ENCODE measurements at places on chromosomes 4 and X.

GRCh38 chr4:98687876-98688275, 29.5 kb upstream of the TSPAN5 start:
- DNase-seq = no peak

GRCh38 chr4:143626134-143626911, 74.2 kb downstream of the FREM3 start:
- no peak for DNase-seq

- DNase-seq = no peak
These were observed 81.0 kb downstream of the WFS1 start for GRCh38 chr4:6350646-6351045.

- DNase-seq = no peak
These were observed 9.4 kb upstream of the KIAA0232 start for GRCh38 chr4:6773106-6773505.

- DNase-seq = no peak
These were observed 4.6 kb downstream of the PALLD start for GRCh38 chr4:168501407-168501806.

DNA sequence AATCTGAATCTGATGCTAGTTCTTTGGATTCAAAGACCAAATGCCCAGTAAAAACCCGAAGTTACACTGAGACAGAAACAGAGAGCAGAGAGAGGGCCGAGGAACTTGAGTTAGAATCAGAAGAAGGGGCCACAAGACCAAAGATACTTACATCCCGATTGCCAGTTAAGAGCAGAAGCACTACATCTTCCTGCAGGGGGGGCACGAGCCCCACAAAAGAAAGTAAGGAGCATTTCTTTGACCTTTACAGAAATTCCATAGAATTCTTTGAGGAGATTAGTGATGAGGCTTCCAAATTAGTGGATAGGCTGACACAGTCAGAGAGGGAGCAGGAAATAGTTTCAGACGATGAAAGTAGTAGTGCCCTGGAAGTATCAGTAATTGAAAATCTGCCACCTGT, 309.3 kb downstream of the ANK2 start:
- no peak for DNase-seq

DNA sequence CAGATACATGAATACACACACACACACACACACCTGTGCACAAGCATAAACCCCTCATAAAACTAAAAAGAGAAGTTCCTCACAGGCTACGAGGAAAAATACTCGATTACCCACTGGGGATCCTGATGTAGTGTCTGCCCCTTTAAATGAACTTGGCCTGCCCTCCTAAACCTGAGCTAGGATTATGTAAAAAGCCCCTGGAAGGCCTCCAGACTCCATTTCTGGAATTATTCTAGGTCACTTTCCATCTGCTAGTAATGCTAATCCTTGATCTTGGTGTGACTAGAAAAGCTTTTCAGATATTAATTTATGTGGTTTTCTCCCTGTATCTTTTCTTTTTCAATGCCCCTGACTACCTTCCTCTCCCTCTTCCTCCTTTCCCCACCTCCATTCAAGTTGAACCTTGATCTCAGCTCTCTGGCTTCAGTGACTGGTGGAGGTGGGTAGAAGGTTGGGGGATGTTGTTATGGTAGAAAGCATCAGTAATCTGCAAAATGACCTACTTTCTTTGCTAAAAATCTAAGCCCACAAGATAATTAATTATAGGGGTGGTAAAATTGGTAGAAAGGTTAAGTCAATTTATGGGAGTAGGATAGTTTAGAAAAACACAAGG, 25.5 kb upstream of the ZNF330 start:
- no peak for DNase-seq

DNA sequence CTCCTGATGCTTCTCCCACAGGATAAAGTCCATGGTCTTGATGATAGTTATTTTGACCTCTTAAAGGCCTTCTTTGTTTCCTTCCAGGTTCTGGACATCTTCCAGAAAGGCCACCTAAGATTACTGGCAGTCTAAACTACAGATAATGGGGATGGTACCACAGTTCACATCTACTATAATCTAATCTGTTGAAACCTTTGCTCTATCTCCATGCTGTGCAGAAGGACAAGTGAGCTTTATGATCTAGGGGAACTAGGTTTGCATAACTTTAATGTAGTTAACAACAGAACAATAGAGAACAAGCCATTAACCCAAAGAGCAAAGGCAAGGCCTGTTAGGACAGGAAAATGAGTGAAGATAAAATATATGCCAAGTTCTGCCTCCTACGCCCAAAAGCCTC, 103.9 kb upstream of the KLHL13 start:
- DNase-seq = no peak

DNA sequence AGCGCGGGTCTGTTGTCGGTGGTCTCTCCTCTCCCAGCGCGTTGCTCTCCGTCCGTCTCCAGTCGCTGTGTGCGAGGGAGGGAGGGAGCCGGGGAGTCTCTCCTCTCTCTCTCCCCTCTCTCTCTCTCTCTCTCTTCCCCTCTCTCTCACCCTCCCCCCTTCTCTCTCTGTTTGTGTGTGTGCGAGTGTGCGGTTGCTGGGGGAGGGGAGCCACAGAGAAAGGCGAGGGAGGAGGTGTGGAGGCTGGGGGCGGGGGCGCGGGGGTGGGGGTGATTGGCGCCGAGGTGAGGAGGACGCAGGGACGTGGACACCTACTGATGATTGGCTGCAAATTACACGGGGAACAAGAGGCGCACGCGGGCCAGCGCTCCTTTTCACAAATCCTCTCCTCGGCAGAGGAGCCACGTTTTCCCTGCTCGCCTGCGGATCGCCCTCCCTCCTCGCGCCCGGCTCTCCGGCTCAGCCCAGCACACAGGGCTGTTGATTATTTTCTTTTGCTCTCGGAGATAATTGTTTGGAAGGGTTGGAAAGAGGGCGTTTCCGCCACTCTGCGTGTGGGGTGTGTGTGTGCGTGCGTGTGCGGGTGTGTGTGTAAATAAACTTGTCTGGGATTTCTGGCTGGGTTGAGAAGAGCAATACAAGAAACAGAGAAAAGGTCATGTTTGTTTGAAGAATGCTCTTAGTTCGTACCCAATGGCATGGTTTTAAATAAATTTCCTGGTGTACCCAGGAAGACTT, at the start of gene CXXC4:
TSS of gene CXXC4 (minus strand) at position 73 of the 738 bp plus-strand sequence. CDS start 3,092 bp downstream, outside the sequence.
- DNase-seq = no peak

DNA sequence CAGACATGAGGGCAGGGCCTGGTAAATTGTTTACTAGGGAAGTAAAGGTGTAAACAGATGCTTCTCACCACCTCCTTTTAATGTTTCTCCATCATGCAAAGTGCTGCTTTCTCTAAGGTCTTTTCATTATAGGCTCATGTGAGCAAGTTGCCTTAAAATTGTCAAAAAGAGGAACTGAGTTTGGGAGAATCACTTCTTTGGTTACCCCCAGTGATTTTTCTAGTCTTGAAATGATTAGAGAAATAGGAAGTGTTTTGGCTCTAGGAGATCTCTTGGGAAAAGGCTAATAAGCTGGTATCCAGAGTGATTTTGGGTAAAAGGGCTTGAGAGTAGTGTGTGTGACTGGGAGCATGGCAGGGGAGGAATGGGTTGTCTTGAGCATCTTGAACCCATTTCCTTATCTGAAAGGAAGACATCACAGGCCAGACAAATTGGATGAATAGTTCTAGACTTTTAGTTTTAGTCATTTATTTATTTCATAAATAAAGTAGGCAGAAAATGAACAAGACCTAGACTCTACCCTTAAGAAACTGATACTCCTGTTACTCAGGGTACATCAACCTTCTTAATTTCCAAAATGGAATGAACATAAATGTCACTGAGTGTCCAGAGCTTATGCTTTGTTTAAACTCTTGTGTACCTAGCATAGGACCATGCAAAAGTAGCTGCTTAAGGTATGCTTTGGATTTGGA, 14.2 kb downstream of the GRPR start:
- no peak for DNase-seq

DNA sequence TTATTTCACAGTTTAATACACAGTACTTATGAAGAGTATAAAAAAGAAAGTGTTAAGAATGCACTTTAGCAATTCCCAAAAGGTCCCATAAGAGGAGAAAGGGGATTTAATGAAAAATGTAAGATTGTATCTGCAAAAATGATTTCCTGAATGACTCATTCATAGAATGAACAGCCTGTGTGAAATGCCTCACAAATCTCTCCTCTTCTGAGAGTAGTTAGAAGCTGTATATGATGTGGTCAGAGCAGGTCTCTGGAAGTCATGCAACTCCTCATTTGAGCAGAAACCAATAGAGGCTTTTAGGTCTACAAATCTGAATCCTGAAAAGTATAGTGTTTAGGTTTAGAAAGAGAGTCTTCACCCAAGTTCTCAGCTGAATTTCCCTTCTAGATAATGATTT, 381.3 kb upstream of the INTU start:
- DNase-seq = no peak

GRCh38 chr4:37876156-37876555, 14.7 kb upstream of the TBC1D1 start:
- DNase-seq = no peak

DNA sequence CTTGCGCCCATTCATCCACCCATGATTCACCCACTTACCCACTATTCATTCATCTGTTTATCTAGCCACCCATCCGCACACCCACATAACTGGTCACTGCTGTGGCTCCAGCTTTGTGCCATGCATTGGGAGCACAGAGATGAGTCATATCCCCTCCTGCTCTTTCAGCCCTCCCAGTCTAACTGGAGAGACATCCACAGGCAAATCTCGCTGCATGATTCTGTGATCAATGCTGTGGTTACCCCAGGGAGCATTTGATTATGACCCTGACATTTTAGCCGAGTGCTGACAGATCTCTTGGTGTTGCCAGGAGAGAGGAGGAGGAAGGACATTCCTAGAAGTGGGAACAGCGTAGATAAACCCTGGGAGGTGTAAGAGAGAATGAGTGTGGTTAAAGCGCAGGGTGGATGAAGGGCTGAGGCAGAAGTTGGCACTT, 10.4 kb upstream of the PORCN start:
- DNase-seq = no peak

DNA sequence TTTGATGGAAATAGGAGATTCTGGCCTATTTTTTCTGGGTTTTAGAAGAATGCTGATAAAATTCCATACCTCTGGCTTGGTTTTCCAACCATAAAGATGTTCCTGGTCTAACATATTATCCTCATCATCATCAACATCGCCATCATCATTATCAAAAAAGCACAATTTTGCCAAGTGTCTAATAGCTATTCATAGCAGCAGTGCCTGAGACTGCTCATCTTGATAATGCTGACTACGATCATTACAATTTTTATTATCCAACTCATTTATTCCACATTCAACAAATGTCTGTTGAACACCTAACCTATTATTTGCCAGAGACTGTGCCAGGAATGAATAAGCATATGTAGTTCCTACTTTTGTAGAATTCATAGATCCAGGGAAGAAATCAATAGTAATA, 303.5 kb upstream of the GATB start:
- no peak for DNase-seq

- no peak for DNase-seq
These were observed 32.3 kb downstream of the MGARP start for GRCh38 chr4:139247700-139248238.

GRCh38 chr4:141668200-141668910, 32.0 kb downstream of the IL15 start:
- DNase-seq = no peak

- DNase-seq = no peak
These were observed 584.2 kb upstream of the INTU start for GRCh38 chr4:127048376-127049044.

GRCh38 chr4:14924812-14925344, 77.4 kb upstream of the CPEB2 start:
- peak; percentile 30 for DNase-seq

- DNase-seq = no peak
These were observed 246.5 kb downstream of the PPP1R2C start for GRCh38 chrX:42531441-42531840.

DNA sequence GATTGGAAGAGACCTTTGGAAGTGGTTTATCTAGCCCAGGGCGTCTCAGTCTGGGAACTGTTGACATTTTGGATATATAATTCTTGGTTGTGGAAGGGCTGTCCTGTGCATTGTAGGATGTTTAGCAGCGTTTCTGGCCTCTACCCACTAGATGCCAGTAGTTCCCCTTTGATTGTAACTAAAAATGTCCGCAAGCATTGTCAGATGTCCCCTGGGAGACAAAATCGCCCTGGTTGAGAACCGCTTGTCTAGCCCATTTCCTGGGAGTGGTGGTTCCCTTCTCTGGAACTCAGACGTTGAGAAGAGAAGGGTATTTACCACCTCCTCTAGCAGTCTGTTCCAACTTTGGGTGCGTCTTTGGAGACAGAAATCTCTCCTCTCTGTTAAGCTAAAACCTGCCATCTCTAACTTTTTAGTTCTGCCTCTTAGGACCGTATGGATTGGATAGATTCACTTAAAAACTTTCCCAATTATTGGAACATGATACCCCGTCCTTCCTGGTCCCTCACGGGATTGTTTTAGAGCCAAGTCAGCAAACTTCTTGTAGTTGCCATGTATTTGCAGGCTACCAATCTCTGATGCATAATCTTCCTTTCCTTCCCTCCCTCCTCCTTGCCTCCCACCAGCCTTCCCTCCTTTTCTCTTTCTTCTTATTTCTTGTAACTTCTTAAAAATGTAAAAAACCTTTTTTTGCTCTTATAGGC, 13.9 kb downstream of the TMEM165 start:
- no peak for DNase-seq

DNA sequence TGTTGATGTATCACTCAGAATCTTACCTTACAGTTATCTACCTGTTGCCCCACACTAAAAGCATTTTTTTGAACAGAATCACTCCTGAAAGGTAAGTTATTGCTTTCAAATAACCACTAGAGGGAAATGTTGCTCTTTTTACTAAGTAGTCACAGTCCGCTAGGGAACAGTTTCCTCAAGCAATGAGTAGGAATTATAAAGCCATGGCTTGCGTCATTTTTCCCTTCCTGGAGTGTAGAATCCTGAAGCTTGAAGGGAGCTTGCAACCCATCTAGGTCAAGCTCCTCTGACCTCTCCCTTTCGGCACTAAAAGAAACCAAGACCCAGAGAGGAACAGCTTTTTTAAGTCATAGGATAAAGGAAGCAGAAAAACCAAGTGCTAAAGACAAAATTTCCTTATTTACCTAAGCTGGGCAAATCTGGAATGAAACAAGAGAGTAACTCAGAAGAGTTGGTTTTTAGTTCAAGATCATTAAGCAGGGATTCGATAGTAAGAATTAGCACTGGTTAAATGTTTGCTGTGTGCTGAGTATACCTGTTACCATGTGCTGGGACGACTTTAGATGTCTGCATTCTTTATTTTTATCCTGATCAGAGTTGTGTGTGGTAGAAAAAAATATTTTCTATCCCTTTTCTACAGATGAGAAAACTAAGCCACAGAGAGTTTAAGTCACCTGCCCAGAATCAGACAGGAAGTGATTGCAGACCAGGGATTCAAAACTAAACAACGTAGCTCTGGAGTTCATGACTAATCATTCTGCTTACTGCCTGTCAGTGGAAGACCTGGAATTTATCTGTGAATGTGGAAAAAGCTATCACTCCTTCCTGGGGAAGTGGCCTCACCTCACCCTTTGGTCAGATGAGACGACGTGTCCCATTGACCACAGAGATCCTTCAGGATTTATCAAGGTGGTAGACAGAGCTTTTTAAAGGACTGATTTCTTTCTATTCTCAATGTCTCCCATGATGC, 631.5 kb downstream of the RAB28 start:
- DNase-seq = no peak

DNA sequence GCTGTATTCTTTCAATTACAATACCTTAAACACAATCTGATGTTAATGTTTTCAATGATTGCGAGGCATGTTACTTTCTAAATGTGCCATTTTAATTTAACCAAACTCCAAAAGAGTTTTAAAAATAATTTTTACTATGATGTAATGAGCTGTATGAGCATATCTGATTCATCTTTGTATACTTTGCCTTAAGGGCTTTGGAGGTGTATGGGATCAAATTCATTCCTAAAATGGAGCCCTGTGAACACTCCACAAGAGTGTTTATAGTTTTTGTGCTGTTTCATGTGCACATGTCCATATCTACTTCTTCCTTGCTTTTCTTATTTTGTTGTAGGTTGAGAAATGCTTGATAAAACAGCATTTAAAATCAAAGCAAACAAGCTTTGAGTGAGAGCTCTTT, 82.4 kb downstream of the ATP10D start:
- no peak for DNase-seq
